Uterus (tissue), 4 donors: ENCODE measurements at places on chromosomes 5 and 9. TPM values are rescaled to one million over a fixed set of nuclear protein-coding genes. Genes with fewer than 3 reads are reported as not detected.
A peak's percentile ranks its signal among the peaks of the same experiment; 100 is the strongest.

The IFNB1 gene
- total RNA-seq, result not detected

The TRAF1 gene
- 4.3 TPM for total RNA-seq

The PCDHGB2 gene
- total RNA-seq, result 17.9 TPM

The CDK7 gene
- total RNA-seq, result 5.1 TPM

The F2R gene
- 38.7 TPM for total RNA-seq

The GCNT4 gene
- total RNA-seq, result 3.1 TPM

The AFAP1L1 gene
- 5.3 TPM for total RNA-seq

GRCh38 chr9:31103836-31104235 lies 1280.6 kb upstream of the ACO1 start:
- DNase-seq, result no peak

- no peak for DNase-seq
Measured at GRCh38 chr5:6768590-6769230, 55.5 kb downstream of the TENT4A start.

DNA sequence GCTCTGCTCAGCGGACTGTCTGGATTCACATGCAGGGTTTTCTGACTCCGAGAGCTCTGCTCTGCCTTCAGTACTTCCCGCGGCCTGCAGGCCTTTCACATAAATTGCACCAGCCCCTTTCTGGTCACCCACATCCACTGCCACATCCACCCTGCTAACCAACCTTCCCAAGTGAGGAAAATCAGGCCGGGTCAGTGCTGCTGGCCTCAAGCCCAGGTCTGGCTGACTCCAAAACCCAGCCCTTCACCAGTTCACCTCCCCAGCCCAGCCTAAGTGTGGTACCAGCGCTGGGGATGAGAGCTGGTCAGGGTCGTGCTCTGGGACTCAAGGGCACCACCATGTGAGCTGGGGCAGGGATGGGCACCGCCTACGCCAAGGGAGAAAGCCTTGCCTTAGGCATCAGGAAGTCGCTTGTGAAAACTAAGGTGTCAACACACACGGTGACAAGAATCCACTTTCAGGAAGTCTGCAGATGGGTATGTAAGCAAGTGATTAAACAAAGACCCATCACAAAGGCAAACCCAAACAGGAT lies 12.3 kb downstream of the LMAN2 start:
- no peak for DNase-seq

DNA sequence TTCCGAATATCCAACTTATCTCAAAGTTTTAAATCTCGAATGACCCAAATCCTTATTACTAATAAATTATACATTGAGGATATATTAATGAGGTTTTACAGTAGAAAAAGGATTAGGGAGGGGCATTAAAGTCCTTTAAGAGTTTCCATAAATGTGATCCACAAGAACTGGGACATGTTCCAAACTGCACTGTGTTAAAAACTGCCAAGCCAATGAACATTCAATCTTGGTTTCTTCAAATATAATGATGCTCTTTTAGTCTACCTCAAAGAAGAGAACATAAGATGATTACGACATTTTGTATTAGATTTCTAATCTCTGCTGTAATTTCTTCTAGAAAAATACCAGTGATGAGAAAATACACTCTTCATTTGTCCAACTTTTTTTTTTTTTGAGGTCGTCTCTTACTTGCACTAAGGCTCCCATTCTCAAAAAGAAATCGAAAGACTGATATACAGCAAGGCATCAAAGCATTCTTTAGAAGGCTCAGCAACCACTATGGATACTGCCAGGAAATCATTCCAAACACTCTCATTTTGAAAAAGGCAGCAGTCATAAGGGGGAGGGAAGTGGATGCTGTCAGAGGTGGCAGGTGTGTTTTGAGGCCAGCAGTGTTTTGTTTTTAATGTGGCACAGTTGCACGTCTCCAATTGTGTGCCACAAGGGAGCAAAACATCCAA lies 1.7 kb downstream of the PTAR1 start:
- no peak for DNase-seq

DNA sequence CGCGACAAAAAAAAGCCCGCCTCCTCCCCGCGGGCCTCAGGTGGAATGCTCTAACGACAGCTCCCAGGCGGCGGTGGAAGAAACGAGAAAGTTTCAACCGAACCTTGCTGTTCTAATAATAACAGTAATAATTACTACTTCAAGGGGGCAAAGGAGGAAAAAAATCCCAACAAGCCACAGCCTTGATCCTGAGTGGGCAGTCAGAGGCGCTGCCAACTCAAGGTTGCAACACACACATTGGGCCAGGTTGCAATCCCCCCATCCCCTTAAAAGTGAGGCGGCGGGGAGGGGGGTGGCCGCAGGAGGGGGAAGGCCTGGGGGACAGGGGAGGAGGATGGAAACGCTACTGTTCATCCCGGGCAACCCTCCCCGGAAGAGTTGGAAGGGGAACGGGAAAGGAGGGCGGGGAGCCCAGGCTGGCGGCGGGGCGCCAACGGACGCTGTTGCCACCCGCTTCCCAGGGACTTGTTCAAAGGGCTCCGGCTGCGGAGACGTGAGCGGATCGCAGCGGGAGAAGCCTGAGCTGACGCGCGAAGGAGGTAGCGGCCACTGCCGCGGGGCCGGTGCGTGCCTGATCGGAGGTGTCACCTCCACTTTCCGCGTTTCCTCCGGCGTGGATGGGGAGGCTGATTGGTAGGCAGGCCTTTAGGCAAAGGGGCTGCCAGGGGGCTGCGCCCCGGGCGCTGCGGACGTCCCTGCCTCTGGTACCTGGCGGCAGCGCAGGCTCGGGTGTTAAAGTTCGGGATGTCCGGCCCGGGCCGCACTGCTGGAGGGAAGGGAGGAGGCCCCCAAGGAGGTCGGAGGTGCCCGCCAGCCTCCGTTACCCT lies 647 bp downstream of the SMARCA2 start:
- peak; percentile 48 for DNase-seq

DNA sequence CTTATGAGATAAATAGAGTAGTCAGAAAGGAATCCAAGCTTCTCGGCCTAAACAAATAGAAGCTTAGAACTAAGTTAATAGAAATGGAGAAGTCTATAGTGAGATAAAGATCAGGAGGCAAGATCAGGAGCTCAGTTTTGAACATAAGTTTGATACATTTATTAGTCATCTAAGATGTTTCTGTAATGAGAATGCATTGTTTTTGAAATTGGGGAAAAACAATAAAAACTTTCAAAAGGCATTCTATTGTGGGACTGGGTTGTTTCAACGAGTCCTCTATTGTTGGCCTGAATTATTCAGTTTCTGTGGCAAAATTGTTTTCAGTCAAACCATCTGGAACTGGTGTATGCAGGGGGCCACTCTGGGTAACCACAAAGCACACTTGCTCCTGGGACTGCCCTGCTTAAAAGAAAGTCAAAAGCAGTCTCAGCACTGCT lies 181.0 kb upstream of the CLINT1 start:
- DNase-seq, result no peak

GRCh38 chr9:119588874-119589744 lies 219.9 kb upstream of the BRINP1 start:
- DNase-seq, result no peak

- no peak for DNase-seq
Measured at GRCh38 chr5:164090358-164090757, 584.9 kb downstream of the MAT2B start.

- DNase-seq, result no peak
Measured at GRCh38 chr9:134010310-134011173, 14.7 kb upstream of the BRD3OS start.
